ENCODE measurements at places on chromosomes 12 and 14.

DNA sequence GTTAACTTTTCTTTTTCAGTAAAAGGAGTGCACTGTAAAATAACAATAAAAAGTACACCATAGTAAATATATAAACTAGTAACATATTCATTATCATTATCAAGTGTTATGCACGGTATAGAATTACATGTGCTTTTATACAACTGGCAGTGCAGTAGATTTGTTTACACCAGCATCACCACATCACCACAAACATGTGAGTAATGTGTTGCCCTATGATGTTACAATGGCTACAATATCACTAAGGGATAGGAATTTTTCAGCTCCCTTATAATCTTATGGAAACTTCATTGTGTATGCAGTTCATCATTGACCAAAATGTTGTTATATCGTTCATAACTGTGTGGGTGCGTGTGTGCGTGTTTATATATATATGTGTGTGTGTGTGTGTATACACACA is 23.5 kb upstream of the NEDD1 start:
- no peak for DNase-seq

- DNase-seq, result no peak
These were observed 373.2 kb downstream of the ATP23 start for GRCh38 chr12:58314610-58315009.

GRCh38 chr12:72448089-72448488 is 175.9 kb downstream of the TRHDE start:
- DNase-seq, result no peak

DNA sequence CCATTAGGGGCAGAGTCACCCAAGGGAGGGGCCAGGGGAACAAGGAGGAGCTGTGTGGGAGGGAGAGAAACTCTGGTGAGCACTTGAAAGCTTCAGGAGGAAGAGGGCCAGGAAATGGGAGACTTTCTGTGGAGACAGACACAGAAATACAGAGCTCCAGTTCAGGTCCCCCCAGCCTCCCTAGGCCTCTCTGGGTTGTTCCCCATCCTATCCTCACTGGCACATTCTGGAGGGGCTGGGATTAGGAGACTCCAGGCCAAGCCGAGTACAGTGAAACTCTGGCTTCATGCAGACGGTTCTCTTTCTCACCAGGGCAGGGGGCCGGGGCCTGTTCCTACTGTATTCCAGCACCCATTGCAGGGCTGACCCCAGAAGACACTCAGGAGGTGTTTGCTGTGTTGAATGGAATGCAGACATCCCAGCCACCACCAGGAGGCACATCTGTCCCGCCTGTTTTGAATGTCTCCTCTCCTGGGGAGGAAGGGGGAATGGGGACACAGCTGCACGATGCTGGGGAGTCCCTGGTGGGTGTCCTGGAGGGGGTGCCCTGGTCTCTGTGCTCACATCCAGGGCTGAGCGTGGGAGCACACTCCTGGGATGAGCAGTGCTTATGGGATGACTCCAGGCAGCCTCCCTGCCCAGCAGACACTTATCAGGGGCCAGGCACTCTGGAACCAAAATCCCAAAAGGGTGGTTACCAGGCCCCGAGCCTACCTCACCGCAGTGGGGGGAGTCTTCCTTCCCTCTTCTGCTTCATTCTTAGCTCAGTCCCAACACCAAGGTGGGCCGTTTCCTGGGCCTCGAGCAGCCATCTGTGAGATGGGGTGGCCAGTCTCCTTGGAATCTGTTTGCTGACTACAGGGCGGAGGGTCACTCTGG is 5.5 kb upstream of the KRT84 start:
- DNase-seq, result no peak

DNA sequence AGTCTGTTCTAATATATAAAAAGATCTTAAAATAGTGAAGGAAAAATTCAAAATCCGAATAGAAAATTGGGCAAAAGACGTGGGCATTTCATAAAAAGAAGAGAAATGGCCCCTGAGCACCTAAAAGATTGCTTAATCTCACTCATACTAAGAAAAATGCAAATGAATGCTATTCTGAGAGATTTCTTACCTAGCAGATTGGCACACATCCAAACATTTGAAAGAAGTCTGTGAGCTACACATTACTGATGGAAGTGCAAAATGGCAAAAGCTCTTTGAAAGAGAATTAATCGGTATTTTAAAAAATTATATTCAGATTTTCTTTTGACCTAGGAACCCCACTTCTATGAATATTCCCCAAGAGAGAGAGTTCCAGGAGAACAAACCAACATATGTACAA is 280.4 kb upstream of the GARIN6 start:
- DNase-seq, result no peak

GRCh38 chr12:53757101-53757770 is 5.5 kb upstream of the CISTR start:
- DNase-seq, result peak; percentile 67

DNA sequence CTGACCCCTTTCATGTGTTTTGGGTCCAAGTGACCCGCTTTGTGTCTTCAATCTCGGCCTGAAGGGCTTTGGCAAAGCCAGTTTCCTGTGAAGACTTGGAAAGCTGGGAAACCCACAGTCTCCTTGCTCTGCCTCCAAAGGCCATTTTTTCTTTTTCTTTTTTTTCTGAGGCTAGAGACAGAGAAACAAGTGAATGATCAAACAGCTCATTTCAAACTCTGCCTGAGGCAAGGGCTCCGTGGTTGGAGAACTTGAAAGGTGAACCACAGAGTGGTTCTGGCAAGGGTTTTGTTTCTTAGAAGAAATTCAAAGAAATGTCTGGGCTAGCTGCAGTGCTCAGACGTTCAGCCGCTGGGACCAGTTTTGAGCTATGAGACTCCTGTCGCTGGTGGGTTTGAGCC is 62.7 kb downstream of the ERH start:
- peak; percentile 4 for DNase-seq

- peak; percentile 64 for DNase-seq
These were observed at the start of gene TEX22 for GRCh38 chr14:105398044-105398725. TSS of gene TEX22 (plus strand) at chr14:105398538. CDS start at chr14:105399341, 803 bp downstream.

DNA sequence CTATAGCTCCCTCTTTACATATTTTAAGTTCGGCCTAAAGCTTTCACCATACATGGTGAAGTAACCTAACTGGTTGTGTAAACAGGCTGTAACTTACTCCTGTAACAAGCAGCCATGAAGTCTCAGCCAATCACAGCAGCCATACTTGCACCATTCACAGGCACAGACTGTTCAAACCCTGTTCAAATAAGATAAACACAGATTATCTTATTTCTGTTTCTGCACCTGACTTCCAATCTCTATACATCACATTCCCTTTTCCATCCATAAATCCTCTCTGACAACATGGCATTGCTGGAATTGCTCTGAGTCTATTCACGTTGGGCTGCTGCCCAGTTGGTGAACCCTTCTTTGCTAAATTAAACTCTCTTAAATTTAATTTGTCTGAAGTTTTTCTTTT is 34.5 kb upstream of the ARID2 start:
- DNase-seq, result no peak

GRCh38 chr12:55937981-55938380 is 7.0 kb downstream of the DGKA start:
- no peak for DNase-seq

DNA sequence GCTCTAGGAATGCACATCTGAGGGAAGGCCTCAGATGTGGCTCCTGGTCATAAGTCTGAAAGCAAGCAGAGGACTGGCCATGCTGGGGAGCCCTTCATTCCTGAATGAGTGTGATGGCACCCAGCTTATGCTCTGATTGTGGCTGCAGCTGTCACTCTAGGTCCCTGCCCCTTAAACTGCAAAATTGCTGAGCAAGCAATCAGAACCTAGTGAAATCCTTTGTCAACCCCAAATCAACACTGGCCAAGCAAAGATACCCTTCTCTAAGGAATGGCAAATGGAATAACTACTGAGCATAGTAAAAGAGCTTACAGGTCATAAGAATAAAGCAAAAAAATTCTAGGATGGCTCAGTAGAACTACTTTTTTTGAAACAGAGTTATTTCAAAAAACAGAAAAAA is 4.3 kb upstream of the PLEKHG7 start:
- DNase-seq, result no peak

- DNase-seq, result no peak
These were observed 95.8 kb downstream of the DICER1 start for GRCh38 chr14:95061317-95062093.

DNA sequence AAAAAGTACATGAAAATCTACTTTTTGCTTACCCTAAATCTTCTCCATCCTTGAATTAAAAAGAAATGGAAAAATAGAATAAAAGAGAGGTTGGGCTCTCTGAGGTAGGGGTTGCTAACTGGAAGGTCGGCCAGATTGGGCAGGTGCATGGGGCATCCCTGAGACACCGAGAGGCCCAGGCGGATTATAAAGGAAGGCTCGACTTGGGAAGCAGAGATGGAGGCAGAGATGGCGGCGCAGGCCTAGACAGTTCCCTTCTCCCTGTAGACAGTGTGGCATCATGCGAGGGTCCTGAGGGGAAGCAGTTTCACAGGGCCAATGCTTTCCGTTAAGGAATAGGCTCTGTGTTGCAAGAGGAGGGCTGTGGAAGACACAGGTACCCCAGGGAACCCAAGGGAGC is 3.7 kb upstream of the KRT74 start:
- no peak for DNase-seq

DNA sequence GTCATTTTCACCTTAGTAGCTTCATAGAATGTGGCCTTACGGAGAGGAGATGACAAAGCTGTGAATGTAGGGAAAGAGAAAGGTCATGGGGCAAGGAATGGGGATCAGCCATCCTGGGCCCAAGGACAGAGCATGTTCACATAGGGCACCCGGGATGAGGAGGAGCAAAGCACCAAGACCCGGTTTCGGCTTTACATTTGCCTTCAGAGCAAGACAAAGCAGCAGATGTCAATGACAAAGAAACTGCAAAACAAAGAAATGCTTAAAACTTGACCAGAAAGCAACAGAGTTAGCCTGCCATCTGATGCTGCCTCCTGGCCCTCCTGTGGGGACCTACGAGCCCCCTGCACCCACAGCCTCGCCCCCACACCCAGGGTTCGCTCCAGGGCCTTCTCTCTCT is 249.2 kb downstream of the SLC41A2 start:
- no peak for DNase-seq

All from pons (tissue), 1 donor.